ENCODE measurements at places on chromosomes 7 and 10.

- no peak overlapping the region for H3K4me3 ChIP-seq
- no peaks in the 10 kb centered on the region for H3K36me3 ChIP-seq
- H3K27ac ChIP-seq: no peak overlapping the region
- H3K27me3 ChIP-seq: no peaks in the 10 kb centered on the region
Observed at GRCh38 chr7:150947761-150948651, 30.1 kb downstream of the KCNH2 start.

- H3K27me3 ChIP-seq: no peaks in the 10 kb centered on the region
- no peaks in the 10 kb centered on the region for H3K36me3 ChIP-seq
- H3K4me1 ChIP-seq: no peaks in the 10 kb centered on the region
- no peak overlapping the region for H3K4me3 ChIP-seq
- no peak overlapping the region for H3K27ac ChIP-seq
Observed at GRCh38 chr7:53426145-53426750, 390.8 kb downstream of the POM121L12 start.

DNA sequence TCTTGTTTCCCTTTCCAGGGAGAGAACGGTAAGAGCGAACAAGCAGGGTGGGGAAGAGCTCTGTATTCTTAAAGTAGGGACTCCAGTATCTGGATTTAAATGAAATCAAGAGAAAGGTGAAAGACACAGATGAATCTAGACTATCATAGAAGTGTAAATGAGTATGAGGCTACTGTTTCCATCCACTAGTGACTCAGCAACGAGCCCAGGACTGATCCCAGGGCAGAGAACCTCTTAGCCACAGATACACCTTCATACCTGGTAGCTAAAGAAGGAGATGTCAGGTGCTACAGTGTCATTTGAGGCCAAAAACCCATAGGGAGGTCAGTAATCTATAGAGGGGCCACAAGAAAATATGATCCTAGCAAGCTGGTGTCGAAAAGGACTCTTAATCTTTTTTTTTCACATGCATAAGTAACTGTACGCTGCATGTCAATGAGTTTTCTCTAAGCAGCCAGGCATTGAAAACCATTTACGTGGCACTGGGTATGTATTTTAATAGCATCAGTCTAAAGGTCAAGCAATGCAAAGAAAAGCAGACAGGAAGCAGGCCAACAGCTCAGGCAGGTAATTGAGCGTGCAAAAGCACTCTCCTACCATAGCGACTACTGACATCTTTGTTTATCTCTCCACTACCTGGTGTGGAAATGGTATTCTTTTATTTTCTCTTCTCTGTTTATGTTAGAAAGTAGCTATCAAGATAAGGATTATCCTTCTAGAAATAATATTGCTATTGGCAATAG is 91.5 kb upstream of the EGR2 start:
- H3K4me1 ChIP-seq: no peaks in the 10 kb centered on the region
- H3K36me3 ChIP-seq: no peaks in the 10 kb centered on the region
- no peaks in the 10 kb centered on the region for H3K27me3 ChIP-seq
- H3K4me3 ChIP-seq: no peak overlapping the region
- DNase-seq: no peak
- H3K27ac ChIP-seq: no peak overlapping the region

DNA sequence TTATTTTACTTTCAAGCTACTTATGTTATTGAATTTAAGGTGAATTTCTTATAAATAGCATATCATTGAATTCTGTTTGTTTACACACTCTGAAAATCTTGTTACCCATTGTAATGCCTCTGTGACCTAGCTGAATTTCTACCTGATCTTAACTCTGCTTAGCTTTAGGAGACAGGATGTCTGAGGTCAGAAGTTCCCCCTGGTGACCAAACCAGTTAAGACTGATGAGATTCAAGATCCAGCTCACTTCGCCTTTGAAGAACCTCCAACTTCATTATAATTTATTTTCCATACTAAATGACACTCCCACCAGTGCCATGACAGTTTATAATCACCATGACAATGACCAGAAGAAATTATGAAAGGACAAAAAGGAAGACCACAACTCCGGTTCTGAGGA is 213.4 kb upstream of the CDC14C start:
- H3K4me3 ChIP-seq: no peak overlapping the region
- H3K36me3 ChIP-seq: no peaks in the 10 kb centered on the region
- no peak overlapping the region for H3K27ac ChIP-seq
- DNase-seq: no peak
- no peaks in the 10 kb centered on the region for H3K4me1 ChIP-seq
- no peaks in the 10 kb centered on the region for H3K27me3 ChIP-seq

GRCh38 chr10:70271996-70272924 is 11.5 kb downstream of the NPFFR1 start:
- H3K4me1 ChIP-seq: no peaks in the 10 kb centered on the region
- no peak overlapping the region for H3K27ac ChIP-seq
- H3K4me3 ChIP-seq: no peak overlapping the region
- DNase-seq: peak; percentile 59
- no peaks in the 10 kb centered on the region for H3K36me3 ChIP-seq

- peaks cover 11% of the 10 kb centered on the region for H3K4me1 ChIP-seq
- H3K27ac ChIP-seq: no peak overlapping the region
- DNase-seq: no peak
- H3K36me3 ChIP-seq: no peaks in the 10 kb centered on the region
- no peak overlapping the region for H3K4me3 ChIP-seq
- H3K27me3 ChIP-seq: no peaks in the 10 kb centered on the region
Observed at GRCh38 chr7:46934198-46934825, 647.6 kb downstream of the TNS3 start.

DNA sequence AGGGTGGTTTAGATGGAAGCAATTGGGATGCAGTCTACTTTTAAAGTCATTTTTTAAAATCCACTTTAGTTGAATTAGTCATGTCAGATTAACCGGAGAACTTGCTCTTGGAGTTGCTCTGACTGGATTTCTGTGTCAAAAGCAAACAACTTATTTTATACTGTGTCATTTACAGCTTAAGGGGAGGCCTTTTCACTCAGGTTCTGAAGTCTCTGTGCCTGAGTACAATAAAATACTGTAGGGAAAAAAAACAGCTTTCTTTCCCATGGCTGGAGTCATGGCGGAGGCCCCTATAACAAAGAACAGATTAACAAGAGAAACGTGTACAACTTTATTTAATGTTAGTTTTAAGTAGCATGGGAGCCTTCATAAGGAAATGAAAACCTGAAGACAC is 39.2 kb upstream of the MSRB2 start:
- DNase-seq: no peak
- no peaks in the 10 kb centered on the region for H3K4me1 ChIP-seq
- H3K36me3 ChIP-seq: no peaks in the 10 kb centered on the region

DNA sequence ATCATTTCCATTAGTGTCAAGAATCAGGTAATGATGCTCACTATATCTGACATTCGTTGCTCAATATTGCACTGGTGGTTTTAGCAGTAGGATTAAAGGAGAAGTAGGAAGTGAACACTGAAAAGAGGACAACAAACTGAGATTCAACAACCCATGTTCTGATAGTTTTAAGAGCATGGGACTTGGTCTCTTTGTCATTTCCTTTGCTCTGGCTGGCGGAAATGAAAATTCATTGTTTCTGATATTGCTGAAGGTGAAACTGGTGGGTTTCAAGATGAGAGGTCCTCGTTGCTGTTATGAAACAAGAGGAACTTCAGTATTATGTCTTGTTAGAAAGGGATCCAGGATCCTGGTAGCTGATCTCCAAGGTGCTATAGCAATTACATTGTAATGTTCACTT is 129.0 kb downstream of the DNAH11 start:
- no peak overlapping the region for H3K27ac ChIP-seq
- no peaks in the 10 kb centered on the region for H3K36me3 ChIP-seq
- H3K27me3 ChIP-seq: no peaks in the 10 kb centered on the region
- H3K4me3 ChIP-seq: no peak overlapping the region
- no peak for DNase-seq

GRCh38 chr7:138167869-138168296 is 91.6 kb downstream of the AKR1D1 start:
- DNase-seq: no peak
- H3K27me3 ChIP-seq: no peaks in the 10 kb centered on the region
- H3K4me3 ChIP-seq: no peak overlapping the region
- H3K4me1 ChIP-seq: no peaks in the 10 kb centered on the region
- no peak overlapping the region for H3K27ac ChIP-seq

DNA sequence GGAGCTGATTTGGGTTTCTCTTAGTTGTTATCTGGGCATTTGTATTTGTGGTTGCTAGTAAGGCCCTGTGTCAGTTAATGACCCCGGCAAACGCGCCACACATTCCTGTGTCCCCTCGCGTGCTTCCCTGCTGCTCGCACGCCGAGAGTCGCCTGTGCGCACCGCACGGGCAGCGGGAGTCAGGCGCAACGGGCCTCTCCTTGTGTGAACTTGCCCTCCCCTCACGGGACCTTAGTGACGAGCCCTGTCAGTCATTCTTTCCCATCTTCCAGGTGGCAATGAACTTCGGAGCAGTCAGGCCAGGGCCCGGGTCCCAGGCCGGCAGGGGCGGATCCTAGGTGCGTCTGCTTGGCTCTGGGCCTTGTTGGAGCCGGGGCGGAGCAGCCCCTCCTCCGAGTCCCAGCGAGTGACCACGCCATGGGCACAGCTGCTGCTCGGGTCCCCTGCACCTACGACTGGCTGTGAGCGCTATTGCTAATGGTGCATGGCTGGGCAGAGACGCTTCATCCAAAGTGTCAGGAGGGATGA is 12.4 kb upstream of the PRKAR1B start:
- H3K27me3 ChIP-seq: no peaks in the 10 kb centered on the region
- no peak overlapping the region for H3K4me3 ChIP-seq
- H3K27ac ChIP-seq: no peak overlapping the region
- H3K36me3 ChIP-seq: peaks cover 30% of the 10 kb centered on the region
- H3K4me1 ChIP-seq: no peaks in the 10 kb centered on the region

DNA sequence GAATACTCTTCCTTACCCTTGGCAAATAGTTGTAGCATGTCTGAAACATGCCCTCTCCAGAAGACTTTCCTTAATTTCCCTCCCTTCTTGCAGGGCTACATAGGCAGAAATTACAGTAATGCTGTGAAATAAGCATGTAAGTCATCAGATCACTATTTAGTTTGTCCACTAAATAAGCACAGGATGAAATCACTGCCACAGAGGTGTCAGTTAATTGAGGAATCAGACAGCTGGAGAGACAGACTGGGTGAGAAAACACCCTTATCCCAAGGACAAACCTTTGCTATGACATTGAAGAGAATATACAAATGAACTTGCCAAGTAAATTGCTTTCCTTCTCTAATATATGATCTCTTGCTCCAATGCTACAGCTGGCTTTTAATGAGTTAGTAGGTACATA is 129.3 kb downstream of the CHRM2 start:
- H3K36me3 ChIP-seq: no peaks in the 10 kb centered on the region
- no peak for DNase-seq
- no peaks in the 10 kb centered on the region for H3K4me1 ChIP-seq
- no peak overlapping the region for H3K4me3 ChIP-seq
- no peak overlapping the region for H3K27ac ChIP-seq
- no peaks in the 10 kb centered on the region for H3K27me3 ChIP-seq

GRCh38 chr10:131396121-131397050 is 84.9 kb upstream of the TCERG1L start:
- no peak overlapping the region for H3K4me3 ChIP-seq
- H3K27me3 ChIP-seq: no peaks in the 10 kb centered on the region
- no peak overlapping the region for H3K27ac ChIP-seq

- H3K4me1 ChIP-seq: peaks cover 25% of the 10 kb centered on the region
- no peaks in the 10 kb centered on the region for H3K27me3 ChIP-seq
- H3K4me3 ChIP-seq: no peak overlapping the region
- peak overlapping the region; percentile 86 for H3K27ac ChIP-seq
Observed at GRCh38 chr10:4046030-4046429, 261.0 kb upstream of the KLF6 start.

DNA sequence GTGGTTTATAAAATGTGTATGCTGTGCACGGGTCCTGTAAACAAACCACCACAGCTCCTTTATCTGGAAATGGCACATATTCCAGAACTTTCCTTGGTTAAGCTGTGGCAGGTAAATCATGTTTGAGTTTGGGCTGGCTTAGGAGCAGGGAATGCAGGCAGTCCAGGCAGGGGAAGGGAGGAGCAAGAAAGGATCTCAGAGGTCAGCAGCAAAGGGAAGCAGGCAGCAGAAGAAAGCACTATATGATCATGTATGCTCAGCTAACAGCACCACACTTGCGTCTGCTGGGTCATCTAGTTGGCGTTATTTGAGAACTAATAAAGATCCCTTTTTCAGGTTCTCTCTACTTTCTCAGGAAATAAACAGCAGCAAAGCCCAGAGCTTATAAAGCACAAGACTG is 7.8 kb downstream of the ICA1 start:
- no peaks in the 10 kb centered on the region for H3K27me3 ChIP-seq
- no peaks in the 10 kb centered on the region for H3K4me1 ChIP-seq
- DNase-seq: no peak
- no peak overlapping the region for H3K27ac ChIP-seq

DNA sequence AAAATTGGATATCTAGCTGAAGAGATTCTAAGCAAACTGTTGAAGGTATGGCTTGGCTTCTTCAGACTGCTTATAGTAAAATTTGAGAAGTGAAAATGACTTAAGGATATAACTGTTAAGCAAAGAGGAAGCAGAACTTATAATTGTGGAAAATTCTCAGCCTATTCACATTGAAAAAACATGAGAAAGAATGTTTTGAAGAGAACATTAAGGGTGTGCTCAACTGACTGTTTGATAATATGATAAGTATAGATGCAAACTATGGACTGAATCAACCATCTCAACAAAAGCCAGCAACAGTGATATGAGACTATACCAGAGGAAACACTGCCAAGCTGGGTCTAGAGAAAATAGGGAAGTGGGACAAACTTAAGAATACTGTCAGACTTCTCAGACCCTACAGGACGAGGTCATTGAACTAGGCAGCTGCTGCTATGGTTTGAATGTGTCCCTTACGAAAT is 133.1 kb upstream of the PPP1R3A start:
- no peaks in the 10 kb centered on the region for H3K36me3 ChIP-seq
- no peak overlapping the region for H3K27ac ChIP-seq
- no peak for DNase-seq
- no peak overlapping the region for H3K4me3 ChIP-seq

DNA sequence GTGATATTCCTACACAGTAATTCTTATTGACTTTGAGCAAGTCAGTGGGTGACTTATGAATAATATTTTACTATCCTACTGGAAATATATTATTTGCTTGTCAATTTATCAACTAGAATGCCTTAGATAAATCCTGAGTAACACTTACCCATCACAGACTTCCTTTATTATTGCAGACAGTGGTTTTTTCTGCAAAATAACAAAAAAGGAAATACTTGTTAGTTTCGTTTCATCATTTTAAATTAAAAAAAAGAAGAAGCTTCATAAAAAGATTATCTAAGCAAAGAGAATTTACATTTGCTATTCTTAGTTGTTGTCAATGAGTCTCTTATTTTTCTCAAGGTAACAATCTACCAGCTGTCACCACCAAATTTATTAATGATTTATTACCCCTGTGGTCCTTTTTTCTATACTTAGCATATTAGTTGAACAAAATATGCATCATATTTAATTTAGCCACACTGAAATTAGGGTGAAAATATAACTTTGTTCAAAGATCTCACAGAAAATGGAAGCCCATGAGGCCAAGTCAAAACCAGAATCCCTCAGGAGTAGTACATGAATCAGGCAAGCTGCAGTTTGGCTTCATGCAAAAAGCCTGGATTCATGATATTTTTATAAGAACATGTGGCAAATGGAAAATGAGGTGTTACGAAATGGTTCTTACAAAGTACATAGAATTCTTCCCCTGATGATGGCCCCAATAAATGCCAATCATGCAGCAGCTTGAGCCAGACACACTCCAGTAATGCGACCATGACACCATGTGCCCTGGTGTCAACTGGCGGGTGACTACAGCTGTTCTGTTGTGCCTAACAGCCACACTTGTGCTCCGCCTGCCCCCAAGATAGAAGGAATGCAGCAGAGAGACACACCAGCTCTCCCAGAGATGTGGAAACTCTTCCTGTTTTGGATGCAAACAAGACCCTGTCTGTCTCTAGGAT is 132.6 kb downstream of the ELMO1 start:
- no peaks in the 10 kb centered on the region for H3K27me3 ChIP-seq
- peak; percentile 45 for DNase-seq
- H3K4me1 ChIP-seq: no peaks in the 10 kb centered on the region
- H3K27ac ChIP-seq: no peak overlapping the region

Measured in tibial artery (tissue), 4 donors.